ENCODE measurements at places on chromosomes 5 and 9.

DNA sequence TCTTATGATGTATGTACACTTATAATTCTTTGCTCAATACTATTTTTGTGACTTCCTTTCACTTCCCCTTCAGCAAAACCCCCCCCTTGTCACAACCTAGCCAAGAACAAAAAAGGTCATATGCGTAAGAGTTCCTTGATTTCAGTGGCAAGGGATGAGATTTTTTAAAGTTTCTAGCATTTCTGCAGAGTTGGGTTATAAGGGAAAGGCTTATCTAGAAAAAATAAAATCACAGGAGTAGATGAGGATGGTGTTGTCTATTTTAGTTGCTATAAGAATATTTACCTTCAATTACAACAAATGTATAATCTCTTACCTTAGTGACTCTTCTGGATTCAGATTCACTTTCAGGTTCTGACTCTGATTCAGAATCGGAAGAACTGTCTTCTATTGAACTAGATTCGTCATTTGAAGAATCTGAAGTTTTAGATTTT lies 184.6 kb downstream of the AP3B1 start:
- no peak for DNase-seq

- DNase-seq: no peak
Measured at GRCh38 chr9:73441890-73442818, 290.5 kb downstream of the ANXA1 start.

DNA sequence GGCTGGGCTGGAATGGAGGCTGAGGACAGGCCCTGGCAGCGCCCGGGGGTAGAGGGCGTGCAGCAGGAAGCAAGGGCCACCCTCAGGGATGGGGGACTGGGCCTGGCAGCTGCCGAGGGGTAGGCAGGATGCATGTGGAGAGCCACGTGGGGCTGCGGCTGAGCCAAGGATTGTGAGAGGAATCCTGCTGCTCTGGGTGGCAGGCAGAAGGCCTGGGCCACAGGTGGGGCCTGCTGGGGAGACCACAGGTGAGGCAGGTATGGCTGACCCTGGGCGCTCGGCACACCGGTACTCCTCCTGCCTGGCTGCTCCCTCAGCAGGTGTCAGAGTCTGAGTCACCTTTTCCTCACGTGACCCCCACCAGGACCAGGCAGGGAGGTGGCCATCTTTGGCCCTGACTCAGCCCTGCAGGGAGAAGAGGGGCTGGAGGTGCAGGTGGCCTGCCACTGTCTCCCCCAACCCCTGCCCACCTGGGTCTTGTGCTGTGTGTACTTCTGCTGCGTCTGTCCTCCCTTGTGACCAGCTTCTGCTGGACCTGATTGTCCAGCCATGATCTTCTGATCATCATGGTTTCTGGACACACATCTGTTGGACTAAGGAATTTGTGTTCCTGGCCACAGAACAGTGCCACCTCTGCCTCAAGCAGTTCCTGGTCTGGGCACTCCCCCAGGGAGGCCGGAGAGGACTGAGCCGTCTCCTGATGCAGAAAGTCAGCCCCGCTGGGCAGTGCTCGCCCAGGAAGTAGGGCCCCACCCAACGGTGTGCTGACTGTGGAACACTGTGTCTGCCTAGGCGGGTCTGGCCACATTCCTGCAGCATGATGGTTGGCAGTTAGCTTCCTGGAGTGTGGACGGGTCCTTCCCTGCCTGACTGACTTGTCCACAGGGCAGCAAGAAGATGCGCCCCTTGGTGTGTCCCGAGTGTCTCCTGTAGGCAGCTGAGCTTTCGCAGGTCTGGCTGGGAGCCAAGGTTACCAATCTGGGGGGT lies 6.4 kb downstream of the ARRDC1 start:
- DNase-seq: peak; percentile 98

DNA sequence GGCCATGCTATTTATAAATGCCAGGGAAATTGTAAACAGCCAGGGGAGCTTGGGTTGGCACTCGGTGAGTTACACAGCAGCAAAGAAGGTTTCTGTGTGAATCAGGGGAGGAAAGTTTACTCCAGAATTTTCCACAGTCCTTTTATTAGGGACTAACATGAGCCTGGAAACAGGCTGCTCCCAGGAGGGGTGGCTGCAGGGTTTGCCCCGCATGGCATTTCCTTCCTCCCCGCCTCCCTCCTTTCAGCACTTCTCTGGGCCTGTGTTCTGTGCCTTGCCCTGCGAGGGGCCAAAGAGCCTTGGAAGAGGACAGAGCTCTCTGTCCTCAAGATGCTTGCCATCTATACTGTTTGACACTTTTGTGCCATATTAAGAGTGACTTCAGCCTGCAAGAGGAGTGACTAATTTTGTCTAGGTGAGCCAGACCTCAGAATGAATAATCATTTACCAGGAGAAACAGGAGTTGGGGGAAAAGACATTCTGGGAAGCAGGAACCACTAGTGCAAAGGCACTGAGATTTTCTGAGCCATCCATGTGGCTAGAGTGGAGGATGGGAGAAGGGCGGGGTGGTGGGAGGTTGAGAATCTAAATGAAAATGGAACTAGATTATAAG lies 1.8 kb downstream of the GSN start:
- DNase-seq: no peak

- DNase-seq: no peak
Measured at GRCh38 chr9:8486095-8486494, 686.5 kb upstream of the DMAC1 start.
